ENCODE measurements at places on chromosomes 5 and 9.

DNA sequence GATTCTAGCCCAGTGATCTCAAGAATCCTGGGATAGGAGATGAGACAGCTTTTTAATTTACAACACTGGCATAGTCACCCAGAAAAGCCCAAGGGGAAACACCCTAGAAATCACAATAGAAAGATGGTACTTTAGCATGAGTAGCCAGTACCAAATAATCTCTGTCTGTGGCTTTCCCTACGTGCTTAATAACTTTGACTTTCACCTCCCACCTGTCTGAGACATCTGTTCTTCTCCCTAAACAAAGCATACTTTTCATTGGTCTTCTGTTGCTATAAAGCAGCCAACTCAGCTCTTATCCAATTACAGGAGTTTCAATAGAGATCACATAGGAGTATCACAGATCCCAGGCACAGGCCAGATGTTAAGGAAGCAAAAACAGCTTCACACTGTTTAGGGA lies 10.4 kb downstream of the MARCHF3 start:
- no peak for DNase-seq

- no peak for DNase-seq
Measured at GRCh38 chr9:133075925-133076630, 14.3 kb downstream of the CEL start.

DNA sequence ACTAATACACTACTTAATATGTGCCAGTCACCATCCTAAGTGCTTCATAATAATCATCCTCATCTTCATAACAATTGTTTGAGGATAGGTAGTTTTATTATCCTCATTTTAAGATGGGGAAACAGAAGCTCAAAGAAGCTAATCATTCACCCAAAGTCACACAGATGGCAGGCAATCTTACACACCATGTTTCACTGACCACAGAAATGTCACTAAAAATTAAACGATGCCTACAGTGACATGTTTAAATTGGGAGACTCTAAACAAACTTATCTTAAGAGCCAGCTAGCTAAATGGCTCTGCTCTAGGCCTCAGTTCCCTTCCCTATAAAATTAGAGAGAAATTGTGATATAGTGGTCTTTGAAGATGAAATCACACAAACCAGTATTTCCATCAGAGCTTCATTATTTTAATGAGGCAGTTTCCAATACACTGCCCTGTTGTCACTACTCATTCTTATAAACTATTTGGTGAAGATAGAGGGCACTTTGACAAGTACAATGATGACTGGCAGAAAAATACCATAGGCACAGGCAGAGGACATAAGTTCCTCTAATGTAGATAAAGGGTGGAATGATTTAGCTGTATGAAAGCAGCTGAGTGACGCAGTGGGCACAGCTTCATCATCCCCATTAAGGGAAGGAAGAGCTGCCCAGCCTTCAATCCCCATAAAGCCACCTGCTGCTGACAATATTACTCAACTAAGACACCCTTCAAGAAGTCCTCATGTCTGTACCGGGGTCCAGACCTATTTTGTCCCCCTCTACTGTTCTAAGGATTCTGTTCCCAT lies 224.1 kb downstream of the ACTL7B start:
- no peak for DNase-seq

GRCh38 chr5:169826618-169827017 lies 153.7 kb downstream of the INSYN2B start:
- DNase-seq, result no peak

- no peak for DNase-seq
Measured at GRCh38 chr5:9834871-9835770, 205.0 kb upstream of the TAS2R1 start.

GRCh38 chr9:79555474-79556089 lies 16.2 kb upstream of the TLE4 start:
- DNase-seq, result no peak

GRCh38 chr5:1008451-1009358 lies at the start of gene NKD2:
Gene NKD2 (plus strand): TSS chr5:1008802. CDS start chr5:1009058, 256 bp downstream.
- peak; percentile 81 for DNase-seq

- DNase-seq, result no peak
Measured at GRCh38 chr5:126358525-126358924, 64.7 kb upstream of the GRAMD2B start.

- no peak for DNase-seq
Measured at GRCh38 chr9:94980947-94981722, 254.6 kb downstream of the AOPEP start.

- no peak for DNase-seq
Measured at GRCh38 chr5:56412601-56413379, 179.7 kb upstream of the ANKRD55 start.

GRCh38 chr9:547314-547713 lies 294.2 kb upstream of the DMRT1 start:
- DNase-seq, result no peak

DNA sequence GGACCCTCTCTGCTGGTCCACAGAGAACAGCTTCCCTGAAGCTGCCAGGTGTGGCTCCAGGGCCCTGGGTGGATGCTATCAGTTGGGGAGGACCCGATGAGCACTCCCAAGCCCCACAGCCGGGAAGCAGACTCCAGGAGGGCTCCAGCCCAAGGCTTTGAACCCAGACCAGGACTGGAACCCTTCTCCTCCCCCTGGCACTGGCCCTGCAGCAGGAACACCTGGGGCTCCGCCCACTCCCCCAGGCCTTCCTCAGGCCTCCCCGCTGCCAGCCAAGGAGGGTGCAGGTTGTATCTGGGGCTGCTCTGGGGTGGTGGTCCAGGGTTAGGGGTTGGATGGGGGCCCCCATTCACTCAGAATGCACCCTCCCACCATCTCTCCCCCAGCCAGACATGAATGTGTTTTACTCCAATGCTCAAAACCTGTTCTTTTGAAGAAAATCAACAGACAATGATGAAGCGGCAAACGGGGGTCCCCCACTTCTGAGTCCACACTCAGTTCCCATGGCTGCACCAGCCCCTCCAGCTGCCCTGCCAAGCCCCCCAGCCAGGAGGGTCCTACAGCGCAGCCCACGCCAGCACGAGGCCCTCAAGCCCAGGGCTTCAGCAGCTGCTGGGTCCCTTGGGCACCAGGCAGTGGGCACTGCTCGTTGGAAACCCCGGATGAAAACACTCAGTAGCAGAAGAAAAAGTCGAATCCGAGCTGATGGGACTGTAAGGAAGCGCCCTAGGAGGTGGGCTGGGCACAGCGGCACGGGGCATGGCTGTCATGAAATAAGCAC lies 23.2 kb downstream of the CCDC187 start:
- no peak for DNase-seq

DNA sequence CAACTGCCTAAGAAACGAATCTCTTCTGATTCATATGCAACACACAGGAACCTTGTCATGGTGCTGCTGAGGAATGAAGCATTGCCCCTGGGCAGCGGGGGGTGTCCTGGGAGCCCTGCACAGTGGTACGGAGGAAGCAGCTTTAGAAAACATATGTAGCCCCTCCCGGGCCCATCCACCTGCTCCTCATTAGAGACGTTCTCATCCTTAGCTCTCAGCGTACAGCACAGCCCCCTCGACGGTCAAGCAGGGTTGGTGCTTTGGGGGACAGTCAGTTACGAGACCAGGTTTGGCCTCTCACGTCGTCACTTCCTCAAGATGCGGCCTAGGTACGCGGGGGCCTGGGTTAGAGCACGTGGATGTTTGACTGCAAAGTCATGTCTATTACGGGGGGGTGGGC lies 28.4 kb upstream of the LAMC3 start:
- no peak for DNase-seq

DNA sequence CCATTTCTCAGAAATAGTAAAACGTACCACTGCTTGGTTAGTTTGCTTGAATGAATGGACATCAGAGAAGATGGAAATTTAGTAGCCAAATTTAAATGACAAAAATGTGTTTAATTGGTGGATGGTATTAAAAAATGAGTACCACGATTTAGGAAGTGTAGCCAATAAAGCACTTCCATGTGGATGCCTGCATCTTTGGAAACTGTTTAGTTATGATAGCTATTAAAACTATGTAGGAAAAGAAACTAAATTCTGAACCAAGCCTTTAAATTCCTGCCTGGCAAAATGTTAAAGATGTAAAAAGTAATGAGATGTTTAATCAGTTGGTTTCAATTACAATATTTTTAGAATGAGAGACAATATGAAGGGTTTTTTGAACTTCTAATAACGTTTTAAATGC lies 94.8 kb downstream of the NUDT12 start:
- no peak for DNase-seq

DNA sequence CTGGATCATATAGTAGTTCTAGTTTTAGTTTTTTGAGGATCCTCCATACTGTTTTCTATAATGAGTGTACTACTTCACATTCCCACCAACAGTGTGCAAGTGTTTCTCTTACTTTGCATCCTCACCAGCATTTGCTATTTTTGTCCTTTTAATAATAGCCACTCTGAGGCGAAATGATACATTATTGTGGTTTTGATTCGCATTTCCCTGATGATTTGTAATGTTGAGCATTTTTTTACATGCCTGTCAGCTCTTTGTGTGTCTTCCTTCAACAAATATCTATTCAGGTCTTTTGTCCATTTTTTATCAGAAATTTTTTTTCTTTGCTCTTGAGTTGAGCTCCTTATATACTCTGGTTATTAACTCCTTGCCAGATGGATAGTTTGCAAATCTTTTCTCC lies 114.0 kb downstream of the ADAMTSL1 start:
- DNase-seq, result no peak

- no peak for DNase-seq
Measured at GRCh38 chr9:94142353-94142752, 58.1 kb downstream of the PTPDC1 start.

DNA sequence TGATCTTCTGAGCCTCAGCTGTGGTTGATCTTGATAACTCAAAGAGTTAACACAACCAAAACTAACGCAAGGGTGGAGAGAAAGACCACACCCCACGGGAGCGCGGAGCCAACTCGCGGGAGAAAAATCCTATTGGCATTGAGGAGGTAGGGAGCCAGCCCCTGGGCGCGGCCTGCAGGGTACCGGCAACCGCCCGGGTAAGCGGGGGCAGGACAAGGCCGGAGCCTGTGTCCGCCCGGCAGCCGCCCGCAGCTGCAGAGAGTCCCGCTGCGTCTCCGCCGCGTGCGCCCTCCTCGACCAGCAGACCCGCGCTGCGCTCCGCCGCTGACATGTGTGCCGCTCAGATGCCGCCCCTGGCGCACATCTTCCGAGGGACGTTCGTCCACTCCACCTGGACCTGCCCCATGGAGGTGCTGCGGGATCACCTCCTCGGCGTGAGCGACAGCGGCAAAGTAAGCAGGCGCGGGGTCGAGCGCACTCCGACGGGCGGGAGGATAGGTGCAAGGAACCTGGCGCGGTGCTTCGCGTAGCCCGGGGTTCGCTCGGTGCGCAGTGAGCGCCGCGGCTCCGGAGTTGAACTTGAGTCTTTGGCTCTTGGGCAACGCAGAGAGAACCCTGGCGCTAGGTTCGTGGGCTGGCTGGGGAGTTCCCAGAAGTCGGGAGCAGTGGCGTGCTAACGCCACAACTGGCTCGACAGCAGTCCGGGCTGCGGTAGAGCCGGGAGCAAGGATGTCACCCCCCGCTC lies at the start of gene GDA:
Gene GDA (plus strand): TSS at position 210 of the 745 bp plus-strand sequence. CDS start 120 bp downstream, at position 330.
- DNase-seq, result peak; percentile 50

GRCh38 chr5:154276973-154277331 lies 86.4 kb downstream of the GALNT10 start:
- no peak for DNase-seq

- peak; percentile 50 for DNase-seq
Measured at GRCh38 chr9:33139421-33140228, 27.5 kb downstream of the B4GALT1 start.

GRCh38 chr9:103377667-103378066 lies 382.5 kb downstream of the CYLC2 start:
- no peak for DNase-seq

- no peak for DNase-seq
Measured at GRCh38 chr9:32161720-32162119, 222.7 kb upstream of the ACO1 start.

DNA sequence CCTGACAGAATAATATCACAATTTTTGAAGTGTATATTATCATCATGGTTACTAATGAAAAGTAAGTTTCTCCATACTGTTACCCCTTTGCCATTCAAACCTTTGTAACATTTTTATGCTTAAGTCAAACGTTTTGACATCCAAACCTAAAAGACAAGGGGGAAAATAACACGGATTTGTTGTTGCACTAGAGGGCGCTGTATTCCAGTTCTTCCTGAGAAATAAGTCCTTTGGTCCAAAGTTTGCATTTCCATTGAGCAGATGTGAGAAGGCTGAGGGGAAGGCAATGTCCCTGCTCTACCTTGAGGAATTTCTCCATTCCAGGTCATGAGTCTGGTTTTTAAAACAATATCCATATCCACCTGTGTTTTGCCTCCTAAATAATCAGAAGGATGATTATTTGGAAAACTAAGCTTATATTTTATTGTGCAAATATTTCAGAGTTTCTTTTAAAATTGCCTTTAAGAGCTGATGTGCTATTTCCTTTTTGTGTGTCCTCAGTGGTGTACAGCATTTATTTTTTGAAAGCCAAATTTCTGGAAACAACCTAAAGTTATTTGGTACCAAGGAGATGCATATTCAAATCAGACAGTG lies 9.7 kb downstream of the LECT2 start:
- no peak for DNase-seq

DNA sequence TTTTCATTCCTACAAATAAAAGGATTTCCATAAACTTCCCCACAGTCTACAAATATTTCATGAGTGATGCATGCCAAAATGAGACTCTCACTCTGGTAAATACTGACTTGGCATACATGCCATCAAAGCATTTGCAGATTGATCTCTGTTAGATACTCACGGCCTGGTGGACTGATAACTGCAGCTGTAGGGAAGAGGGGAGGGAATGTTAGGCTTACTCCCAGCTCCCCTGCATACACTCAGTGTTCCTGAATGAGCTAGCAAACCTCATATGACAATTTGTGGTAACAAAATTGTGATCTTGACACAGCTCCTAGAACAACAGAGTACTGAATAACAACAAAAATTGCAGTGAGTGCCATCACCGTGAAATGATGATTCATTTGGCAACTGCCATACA lies 435.3 kb downstream of the NR2F1-AS1 start:
- DNase-seq, result no peak

- DNase-seq, result no peak
Measured at GRCh38 chr9:126304207-126304970, 22.2 kb upstream of the MVB12B start.

- DNase-seq, result no peak
Measured at GRCh38 chr5:16229357-16229940, 49.9 kb upstream of the MARCHF11 start.

DNA sequence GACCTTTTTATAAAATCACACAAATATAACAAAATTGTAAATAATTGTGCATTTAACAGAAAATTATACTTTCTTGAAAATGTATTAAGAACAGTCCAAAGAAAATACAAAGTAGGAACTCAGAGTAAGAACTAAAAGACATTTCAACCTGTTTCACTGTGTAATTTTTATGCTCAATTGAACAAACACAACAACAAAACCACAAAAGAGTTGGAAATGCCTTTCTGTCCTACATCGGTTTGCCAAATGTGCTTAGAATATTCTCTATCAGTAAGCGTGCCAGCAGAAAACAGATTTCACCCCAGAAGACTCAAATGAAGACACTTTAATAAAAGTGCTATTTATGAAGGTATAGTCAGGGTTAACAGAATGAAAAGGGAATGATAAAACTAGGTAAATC lies 592.1 kb downstream of the PRELID2 start:
- no peak for DNase-seq

- DNase-seq, result no peak
Measured at GRCh38 chr5:36239370-36240293, 2.1 kb downstream of the NADK2 start.

GRCh38 chr9:394347-395052 lies 179.8 kb downstream of the DOCK8 start:
- no peak for DNase-seq

Data from activated CD8-positive, alpha-beta memory T cell treated with anti-CD3 and anti-CD28 coated beads, Interleukin-2, amount 50 U/mL, for 48 hours (primary cell).